ENCODE measurements at places on chromosomes 7 and 10. TPM values are rescaled to one million over a fixed set of nuclear protein-coding genes. Genes with fewer than 3 reads are reported as not detected.
A peak's percentile ranks its signal among the peaks of the same experiment; 100 is the strongest.

DNA sequence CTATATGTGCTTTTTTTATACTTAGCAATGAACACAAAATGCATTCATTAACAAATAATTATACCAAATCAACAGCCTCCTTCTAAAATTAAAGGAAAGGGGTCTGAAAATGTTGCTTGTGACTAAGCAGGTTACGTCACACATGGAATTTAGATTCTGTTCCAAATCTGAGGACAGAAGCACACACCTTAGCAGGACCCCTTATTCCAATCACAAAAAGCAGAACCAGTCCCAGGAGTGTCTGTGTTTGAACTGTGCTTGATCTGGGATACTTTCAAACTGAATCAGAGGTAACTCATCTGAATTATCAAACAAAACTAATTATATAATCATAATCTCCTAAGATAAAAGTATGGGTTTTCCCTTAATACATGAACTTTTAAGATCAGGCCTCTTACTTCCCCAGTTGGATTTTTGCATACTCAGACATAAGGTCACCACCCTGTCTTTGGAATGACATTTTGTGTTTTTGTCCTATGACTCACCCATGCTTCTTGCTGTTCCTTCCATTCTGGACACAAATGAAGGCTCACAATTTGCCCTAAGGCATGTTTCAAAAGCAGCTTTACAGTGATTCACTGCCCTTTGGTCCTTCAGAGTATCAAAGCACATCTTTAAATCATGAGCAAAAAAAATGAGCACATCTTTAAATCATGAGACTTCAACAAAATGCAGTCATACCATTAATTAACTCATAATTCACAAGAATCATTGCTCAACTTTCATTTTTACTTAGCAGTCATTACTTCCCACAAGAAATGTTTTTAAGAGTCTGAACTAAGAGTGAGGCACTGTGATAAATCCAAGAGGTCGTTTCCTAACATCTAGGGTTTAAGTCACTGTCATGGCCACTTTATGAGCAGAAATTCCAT lies 35.5 kb downstream of the SEMA3C start:
- no peak for DNase-seq

- no peak for DNase-seq
Observed at GRCh38 chr10:13592306-13592705, 5.5 kb downstream of the PRPF18 start.

BET1 gene
- 20.1 TPM for polyA plus RNA-seq

DNA sequence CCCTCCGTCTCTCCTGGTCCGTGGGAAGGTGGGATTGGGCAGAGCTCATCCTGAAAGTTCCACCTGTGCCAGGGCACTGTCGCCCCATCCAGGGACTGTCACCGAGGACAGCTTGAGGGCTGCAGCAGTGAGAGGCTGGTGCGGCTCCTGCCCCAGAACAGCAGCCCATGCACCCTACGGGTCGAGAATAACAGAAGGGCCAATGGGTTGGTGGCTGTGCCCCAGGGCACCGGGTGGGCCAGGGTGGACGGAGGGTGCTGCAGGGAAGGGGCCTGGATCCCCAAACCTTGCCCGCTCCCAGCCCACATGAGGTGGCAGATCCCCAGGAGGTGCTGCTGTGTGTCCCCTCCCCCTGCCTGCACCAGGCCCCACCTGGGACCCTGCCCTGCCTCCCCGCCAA lies 23.9 kb downstream of the UNCX start:
- no peak for DNase-seq

- no peak for DNase-seq
Observed at GRCh38 chr7:112023282-112023681, 182.9 kb downstream of the DOCK4 start.

GRCh38 chr7:27661811-27662489 lies 733 bp downstream of the HIBADH start:
- peak; percentile 71 for DNase-seq

GRCh38 chr7:128891110-128891941 lies 19.2 kb downstream of the KCP start:
- DNase-seq = peak; percentile 72
